ENCODE measurements at places on chromosomes 2 and 18.

- no peak for DNase-seq
These were observed 173.4 kb downstream of the EIPR1 start for GRCh38 chr2:3204031-3204821.

- no peak for DNase-seq
These were observed 94.3 kb downstream of the TNS1 start for GRCh38 chr2:217908544-217908943.

DNA sequence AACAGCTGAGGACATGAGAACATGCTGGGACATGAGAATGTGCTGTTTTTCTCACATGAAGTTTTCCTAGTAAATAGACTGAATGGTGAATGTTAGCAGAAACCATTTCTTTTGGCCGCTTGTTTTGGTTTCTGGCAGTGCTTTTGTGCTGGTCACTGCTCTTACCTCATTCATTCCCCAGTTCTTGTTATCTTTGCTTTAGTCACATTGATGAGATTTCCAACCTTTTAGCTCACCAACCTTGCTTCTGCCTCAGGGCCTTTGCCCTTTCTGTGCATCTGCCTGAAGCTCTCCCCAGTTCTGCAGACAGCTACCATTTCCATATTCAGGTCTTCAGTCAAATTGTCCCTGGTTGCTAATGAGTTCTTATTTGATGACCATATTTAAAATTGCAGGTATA lies 91.6 kb downstream of the PTPRM start:
- no peak for DNase-seq

- no peak for DNase-seq
These were observed 504.4 kb downstream of the SATB2 start for GRCh38 chr2:198953328-198953727.

DNA sequence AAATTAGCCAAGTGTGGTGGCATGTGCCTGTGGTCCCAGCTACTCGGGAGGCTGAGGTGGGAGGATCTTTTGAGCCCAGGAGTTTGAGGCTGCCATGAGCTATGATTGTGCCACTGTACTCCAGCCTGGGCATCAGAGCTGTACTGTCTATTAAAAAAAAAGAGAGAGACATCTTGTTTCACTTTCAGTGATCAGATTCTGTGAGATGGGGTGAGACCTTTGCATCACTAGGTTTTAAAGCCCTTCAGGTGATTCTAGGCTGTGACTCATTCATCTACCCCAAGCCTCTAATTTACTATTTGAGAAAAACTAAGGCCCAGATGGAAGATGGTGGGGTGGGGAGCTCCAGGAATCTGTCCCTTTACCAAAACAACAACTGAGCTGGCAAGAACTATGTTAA lies 7.1 kb downstream of the C2orf92 start:
- DNase-seq = no peak

DNA sequence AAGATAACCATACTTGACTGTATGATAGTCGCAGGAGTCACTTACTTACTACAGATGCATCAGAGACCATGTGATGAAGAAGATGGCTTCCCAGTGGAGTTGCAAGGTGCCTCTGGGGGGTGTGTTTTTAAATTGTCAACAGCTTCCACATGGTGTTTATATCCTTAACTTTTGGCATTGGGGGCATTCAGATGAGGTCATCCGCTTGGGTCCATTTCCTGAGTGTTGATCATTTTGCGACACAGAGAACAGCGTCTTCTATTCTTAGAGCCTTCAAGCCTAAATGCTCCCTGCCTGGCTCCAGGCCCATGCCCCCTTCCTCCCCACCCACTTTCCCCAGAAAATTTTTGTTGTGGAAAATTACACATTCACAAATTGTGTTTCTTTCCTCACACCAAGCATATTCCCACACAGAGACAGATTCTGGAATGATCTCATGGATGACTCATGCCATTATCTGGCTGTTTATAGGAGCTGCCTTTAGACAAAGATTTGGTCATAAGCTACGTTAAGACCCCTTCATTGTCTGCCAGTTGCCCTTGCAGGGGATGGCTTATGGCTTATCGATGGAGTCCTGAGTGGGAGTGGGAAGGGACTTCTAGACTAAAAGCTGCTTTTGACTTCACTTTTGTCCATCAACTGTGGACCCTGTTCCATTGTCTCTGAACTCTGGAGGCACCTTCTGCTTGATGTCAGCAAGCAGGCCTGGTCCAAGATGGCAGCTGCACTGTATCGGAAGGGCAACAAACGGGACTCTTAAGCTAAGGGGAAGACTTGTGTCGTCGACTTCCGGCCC lies 91.8 kb downstream of the CABLES1 start:
- DNase-seq = no peak

- DNase-seq = no peak
These were observed 4.4 kb downstream of the ARHGAP25 start for GRCh38 chr2:68738906-68739594.

GRCh38 chr2:54903736-54904554 lies 146.3 kb downstream of the RTN4 start:
- peak; percentile 39 for DNase-seq

GRCh38 chr2:26576565-26577441 lies 64.4 kb downstream of the CIB4 start:
- no peak for DNase-seq

DNA sequence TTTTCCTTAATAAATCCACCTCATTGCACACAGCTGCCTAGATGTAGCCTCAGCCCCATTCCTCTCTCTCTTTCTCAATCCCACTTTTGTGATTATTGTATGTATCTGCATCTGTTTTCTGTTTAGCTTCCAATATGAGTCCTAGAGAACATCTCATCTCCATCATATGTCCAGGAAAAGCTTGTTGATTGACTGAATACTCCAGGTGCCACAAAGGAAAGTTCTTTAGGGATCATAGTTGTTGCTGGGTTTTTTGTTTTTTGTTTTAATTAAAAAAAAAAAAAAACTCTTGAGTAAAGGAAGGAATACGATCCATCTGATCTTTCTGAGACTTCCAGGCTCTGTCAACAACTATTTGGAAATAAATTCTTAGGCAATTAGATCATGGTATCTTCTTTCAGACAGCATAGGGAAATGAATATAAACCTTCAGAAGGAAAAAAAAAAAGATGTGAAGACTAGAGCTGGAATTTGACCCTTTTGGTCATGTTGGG lies 42.5 kb downstream of the KIAA2012 start:
- DNase-seq = no peak

- no peak for DNase-seq
These were observed 263.7 kb upstream of the REV1 start for GRCh38 chr2:99753505-99753904.

GRCh38 chr18:41060967-41061366 lies 894.1 kb upstream of the PIK3C3 start:
- DNase-seq = no peak

- DNase-seq = no peak
These were observed 44.1 kb upstream of the GPC1 start for GRCh38 chr2:240391111-240392051.

DNA sequence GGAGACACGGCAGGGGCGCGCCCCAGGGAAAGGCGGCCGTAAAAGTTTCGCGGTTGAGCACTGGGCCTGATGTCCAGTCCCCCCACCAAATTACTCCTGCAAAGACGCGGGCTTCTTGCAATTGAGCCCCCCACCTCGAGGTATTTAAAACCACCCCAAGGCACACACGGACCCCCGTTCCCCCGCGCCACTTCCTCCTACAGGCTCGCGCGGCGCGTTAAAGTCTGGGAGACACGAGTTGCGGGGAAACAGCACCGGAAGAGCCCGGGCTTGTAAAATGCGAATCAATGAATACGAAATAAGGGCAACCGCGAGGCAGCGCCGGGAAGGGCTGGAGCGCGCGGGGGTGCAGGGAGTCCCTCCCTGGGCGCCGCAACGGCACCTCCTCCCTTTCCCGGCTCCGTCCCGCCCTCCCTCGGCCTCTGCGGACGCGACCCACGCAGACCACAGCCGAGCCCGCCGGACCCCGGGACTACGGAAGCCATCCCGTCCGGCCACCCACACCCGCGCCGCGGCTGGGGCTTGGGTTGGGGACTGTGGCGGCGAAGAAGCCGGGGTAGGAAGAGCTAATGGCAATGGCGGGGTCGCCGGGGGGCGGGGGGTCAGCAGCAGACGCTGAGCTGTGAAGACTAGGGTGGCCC lies 918 bp upstream of the NETO1 start:
- DNase-seq = no peak

- DNase-seq = no peak
These were observed 11.3 kb downstream of the SLC14A2 start for GRCh38 chr18:45626330-45627203.

GRCh38 chr2:4930704-4931103 lies 761.5 kb upstream of the SOX11 start:
- no peak for DNase-seq

GRCh38 chr2:109436610-109437225 lies 177.0 kb downstream of the SEPTIN10 start:
- no peak for DNase-seq

GRCh38 chr2:227368574-227368973 lies 10.5 kb downstream of the TM4SF20 start:
- DNase-seq = no peak

- no peak for DNase-seq
These were observed 89.1 kb downstream of the RAD51AP2 start for GRCh38 chr2:17429130-17429529.

- no peak for DNase-seq
These were observed 22.2 kb upstream of the ASNSD1 start for GRCh38 chr2:189639007-189639609.

DNA sequence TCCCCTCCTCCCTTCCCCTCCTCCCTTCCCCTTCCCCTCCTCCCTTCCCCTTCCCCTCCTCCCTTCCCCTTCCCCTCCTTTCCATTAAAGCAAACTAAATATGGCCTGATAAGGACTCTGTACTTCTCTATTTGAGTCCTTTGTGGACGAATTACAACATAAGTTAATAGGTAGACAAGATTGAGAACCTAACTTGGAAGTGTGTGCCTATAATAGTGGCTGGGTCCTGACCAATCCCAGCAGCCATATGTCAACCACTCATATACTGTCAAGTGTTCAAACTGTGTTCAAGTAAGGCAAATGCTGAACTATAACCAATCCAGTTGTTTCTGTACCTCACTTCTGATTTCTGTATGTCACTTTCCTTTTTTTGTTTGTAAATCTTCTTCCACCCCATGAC lies 97.1 kb upstream of the RBMS1 start:
- no peak for DNase-seq

DNA sequence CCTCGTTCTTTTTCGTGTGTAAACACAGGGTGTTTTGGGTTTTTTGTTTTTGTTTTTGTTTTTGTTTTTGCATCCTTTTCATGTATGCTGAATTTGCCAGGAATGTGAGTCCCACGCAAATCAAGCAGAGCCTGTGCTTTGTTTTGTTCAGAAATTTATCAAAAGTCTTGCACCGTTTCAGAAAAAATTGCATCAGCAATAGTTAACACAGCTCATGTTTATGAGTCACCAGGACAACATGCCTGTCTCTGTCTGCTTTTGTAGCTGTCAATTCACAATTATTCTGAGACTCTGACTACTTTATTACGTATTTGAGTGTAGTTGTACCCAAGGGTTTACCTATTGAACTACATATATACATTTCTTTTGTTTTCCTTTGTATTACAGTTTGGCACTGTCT lies 38.3 kb downstream of the MRPL44 start:
- DNase-seq = no peak

- DNase-seq = no peak
These were observed 74.1 kb downstream of the ATP8B1 start for GRCh38 chr18:57728941-57729511.

GRCh38 chr18:9117980-9118841 lies 15.7 kb downstream of the NDUFV2 start:
- DNase-seq = no peak

DNA sequence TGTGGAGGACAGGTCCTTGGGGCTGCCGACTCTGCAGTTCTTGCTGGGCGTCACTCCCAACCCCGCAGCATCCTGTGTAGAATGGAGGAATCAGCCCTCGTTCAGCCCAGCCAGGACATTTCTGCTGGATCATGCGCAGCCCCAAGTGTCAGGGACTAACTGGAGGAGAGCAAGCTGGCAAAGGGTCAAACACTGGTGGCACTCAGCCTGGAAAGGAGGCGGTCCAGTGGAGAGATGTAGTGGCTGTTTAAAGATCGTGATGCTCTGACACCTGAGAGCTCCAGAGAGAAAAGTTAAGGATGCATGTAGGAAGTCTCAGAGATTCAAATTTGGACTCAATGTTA lies 63.6 kb upstream of the SH3RF3 start:
- no peak for DNase-seq

- no peak for DNase-seq
These were observed 1089.5 kb downstream of the LRP1B start for GRCh38 chr2:141041281-141041680.

DNA sequence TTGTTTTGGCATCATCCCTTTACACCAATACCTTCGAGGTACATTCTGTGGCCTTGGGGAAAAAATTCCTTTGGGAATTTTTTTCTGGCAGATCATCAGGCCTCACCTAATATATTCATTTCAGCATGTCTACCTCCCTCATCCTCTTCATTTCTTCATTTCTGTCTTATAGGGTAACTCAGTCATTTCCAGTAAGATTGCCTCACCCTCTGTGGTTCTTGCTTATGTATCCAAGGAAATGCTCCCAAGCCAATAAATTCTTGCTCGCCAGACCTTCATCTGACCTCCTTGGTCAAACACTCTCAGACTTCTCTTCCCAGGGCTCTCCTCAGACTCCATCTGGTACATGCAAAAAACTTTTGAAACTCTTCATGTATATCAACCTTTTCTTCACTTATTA lies 265.6 kb downstream of the TMX3 start:
- no peak for DNase-seq

DNA sequence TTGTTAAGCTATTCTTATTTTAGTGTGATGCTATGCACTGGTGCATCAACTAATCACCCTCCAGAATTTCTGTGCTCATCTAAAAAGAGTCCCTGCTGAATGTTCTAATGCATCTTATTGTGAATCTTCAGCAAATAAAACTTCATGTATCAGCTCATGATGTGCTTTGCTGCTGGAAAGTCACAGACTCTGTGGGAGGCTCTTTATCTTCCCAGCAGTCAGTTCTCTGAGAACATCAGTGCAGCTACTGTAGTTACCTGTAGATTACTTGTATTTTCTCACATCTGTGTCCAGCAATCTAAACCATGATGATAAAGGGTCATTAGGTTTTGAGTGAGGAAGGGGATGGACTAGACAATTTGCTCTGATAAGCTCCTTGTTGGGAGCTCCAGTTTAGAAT lies 141.6 kb upstream of the SP3 start:
- DNase-seq = no peak

DNA sequence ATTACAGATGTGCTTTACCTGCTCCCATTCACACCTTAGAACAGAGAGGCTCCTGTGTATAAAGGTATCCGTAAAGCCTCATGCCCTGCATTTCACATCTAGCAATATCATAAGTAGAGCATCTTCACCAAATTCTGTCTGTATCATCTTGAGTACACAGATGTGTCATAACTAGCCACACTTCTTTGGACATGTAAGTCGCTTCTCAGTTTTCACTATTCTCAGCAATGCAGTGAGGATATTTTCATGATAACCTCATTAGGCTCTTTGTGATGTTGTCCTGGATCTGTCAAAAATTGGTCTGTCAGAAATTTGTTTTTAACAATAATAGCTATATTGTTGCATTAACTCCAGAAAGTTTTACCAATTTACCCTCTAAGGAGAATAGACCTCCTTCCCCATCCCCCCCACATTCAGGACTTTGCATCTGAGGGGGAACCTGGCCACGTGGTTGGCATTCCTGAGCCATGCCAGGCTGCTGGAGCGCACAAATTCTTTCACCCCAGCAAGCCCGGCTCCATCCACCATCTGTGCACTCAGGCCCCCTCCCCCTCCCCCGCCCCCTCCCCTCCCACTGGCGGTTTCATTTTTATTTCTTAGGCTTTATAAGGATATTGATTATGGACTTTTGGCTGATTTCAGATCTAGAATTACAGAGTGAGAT lies 34.1 kb downstream of the AGAP1 start:
- DNase-seq = no peak

GRCh38 chr2:241534701-241535375 lies 23.7 kb upstream of the BOK start:
- DNase-seq = no peak
